ENCODE measurements at places on chromosomes 6 and 20.
A peak's percentile ranks its signal among the peaks of the same experiment; 100 is the strongest.

GRCh38 chr6:65064844-65065243 lies 642.2 kb downstream of the EYS start:
- peak; percentile 9 for DNase-seq

DNA sequence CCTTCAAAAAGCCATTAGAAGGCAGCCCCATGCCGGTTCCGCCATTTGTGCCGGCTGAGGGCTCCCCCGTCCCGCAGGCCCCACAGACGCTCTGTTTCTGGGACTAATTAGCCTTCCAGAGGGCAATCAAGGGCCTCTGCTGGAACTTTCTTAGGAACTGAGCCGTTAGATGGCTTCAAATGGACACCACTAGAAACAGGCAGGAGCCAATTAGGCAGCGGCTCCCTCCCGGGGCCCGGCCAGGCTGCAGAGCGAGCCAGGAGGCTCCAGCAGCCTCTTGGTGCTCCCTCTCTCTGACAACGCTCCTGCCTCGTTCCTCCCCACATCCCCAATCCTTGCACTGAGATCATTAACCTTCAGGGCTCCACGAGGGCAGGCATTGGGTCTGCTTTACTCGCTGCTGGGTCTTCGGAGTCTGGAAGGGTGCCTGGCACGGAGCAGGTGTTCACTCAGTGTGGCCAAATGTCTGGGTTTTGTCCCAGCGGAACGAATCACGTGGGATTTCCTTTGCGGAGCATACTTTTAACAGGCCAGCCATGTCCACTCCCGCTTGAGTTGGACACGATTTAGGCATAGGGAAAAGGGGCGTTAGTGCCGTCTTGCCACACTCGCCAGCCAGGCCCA lies 98.3 kb downstream of the TMEM242 start:
- DNase-seq, result no peak

DNA sequence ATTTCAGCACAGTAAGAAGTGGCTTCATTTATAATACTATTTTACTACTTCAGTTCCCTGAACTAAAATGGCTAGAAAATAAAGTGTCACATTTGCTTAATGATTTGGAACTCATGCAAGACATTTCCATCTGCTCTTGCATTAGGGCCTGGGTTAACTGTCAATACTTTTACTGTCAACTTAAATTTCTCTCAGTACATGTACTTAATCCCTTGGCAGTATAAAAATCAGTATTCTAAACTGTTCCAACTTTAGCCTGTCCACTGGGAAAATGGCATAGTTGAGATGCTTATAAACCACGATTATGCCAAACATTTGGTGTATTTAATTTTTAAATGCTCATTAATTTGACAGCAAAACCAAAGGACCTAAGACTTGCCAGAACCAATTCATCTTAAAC lies 154.5 kb downstream of the ASCC3 start:
- peak; percentile 93 for DNase-seq

- no peak for DNase-seq
These were observed 35.6 kb downstream of the PSMG4 start for GRCh38 chr6:3294396-3294795.

DNA sequence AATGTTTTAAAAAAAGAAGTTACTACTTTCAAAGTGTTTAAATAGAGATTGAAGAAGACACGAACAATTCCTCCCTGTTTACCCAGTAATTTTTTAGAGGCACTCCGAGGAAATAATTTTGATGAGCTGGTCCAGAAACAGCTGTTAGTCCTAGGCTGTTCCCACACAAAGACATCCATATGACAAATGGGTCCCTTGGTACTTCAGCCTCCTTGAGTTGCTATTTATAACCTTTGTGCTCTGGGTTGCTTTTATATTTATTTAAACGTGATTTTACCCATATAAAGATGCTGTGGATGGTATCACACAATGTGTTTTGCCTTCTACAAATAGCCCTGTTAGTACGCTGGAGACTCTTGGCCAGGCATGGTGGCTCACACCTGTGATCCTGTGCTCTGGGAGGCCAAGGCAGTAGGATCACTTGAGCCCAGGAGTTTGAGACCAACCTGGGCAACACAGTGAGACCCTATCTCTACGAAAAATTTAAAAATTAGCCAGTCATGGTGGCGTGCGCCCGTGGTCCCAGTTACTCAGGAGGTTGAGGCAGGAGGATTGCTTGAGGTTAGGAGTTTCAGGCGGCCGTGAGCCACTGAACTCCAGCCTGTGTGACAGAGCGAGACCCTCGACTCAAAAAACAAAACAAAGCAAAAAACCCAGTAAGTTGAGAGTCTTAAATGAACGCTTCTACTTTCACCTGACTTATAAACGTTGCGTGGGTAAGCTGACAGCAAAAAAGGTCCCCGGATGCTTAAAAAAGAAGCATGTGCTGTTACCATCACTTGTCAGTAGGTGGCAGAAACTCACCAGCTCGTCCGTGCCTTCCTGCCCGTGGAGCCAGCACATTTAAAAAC lies 56.9 kb upstream of the ARMH2 start:
- DNase-seq, result peak; percentile 29

- DNase-seq, result no peak
These were observed 1.4 kb downstream of the LAMP5 start for GRCh38 chr20:9515741-9516233.

- DNase-seq, result no peak
These were observed 173.7 kb upstream of the ZNF217 start for GRCh38 chr20:53767206-53767930.

- DNase-seq, result no peak
These were observed 3.7 kb downstream of the GRIK2 start for GRCh38 chr6:101397199-101397598.

- DNase-seq, result no peak
These were observed 3.3 kb downstream of the CEBPB start for GRCh38 chr20:50193836-50194421.

GRCh38 chr20:48162621-48163020 lies 377.3 kb upstream of the SULF2 start:
- no peak for DNase-seq

DNA sequence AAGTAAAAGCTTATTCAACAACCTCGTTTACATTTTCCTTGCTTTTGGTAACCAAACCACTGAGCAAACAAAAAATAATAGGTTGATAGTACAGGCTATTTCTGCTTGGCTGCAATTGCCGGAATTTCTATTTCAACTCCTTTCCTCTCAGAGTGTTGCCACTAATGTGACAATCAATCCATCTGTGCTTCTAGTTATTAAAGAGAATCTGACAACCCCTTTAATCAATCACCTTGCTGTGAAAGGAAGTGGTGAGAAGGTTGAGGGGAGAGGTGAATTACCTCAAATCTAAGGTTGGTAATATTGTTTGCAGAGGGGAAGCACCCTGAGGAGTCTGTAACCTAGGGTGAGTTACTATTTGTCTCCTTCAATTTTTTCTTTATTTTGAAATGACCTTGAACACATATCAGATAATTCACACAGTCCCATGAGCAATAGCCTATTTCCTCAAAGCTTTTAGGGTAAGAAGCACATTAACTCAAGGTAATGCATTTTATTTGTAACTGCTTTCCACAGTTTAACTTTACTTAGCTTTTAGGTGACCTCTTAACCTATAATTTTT lies 603.4 kb downstream of the MMUT start:
- DNase-seq, result no peak

- no peak for DNase-seq
These were observed 65.9 kb upstream of the DDR1 start for GRCh38 chr6:30818391-30818841.

DNA sequence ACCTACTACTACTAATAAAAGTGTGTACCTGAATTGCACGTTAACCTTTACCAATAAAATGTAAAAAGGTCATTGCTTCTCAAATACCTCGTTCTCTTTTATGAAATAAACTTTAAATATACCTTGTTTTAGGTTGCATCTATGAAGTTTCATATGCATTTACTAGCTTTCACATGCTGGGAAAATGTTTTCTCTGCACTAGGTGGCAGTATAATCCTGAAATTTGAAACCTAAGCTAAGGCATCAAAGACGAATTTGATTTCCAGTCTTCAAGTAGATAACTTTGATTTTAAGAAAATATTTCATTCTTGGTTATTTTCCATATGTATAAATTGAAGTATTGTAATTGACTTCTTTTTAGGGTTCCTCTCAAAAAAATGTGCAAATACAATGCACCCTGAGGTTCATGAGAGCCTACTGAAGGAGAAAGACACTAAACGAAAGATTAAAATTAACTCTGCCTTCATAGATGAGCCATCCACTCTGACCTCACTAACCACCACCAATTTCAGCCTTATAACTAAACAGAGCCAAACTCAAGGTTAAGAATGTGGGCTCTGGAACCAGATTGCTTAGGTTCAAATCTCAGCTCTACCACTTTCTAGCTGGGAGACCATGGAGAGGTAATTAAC lies 7.3 kb upstream of the COL9A1 start:
- DNase-seq, result peak; percentile 11

- DNase-seq, result no peak
These were observed 11.2 kb upstream of the MROH8 start for GRCh38 chr20:37190354-37191112.

- no peak for DNase-seq
These were observed 10.9 kb upstream of the SLC17A5 start for GRCh38 chr6:73664701-73665100.

DNA sequence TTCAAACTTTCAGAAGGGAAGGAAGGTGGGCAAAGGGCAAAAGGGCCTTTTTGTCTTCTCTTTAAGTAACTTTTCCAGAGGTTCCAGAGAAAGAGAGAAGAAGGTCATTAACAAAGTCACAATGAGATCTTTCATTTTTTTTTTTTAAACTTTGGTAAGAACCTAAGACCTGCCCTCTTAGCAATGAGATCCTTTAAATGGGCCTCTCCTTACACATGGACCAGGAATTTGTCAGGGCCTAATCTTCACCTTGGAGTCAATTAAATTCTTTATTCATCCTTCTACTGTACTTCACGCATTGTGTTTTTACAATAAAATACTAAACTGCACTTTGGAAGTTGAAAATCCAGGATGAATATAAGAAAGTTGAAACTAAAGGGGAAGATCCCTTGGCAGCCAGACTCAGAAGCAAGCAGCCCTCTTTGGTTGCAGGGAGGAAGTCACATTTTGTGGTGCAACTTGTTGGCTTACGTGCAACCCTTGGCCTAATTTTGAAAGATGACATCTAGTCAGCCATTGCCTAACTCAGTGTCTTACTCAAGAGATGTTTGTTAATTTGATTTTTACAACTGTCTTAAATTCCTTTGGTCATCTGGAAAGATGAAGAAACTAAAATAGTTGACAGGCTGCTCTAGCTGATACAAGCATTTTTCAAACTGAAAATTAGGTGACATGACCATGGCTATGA lies 11.9 kb upstream of the TMEM170B start:
- DNase-seq, result no peak

DNA sequence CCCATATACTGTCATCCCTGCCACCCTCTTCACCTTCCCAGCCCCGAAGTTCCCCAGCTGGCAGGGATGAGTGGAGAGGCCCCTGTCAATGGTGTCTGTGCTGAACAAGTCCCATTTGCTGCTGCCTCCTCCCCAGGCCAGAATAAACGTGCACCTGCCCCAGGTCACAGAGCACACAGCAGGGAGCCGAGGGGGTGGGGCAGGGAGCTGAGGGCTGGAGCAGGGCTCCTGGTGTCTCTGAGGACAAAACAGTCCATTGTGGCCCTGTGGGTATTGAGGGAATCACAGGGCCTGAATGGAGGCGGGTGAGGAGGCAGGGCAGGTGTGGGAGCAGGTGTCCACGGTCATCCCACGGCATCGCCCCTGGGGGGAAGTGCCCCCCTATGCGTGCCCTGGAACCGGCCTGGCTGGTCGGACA lies 55.8 kb downstream of the SNAI1 start:
- no peak for DNase-seq

DNA sequence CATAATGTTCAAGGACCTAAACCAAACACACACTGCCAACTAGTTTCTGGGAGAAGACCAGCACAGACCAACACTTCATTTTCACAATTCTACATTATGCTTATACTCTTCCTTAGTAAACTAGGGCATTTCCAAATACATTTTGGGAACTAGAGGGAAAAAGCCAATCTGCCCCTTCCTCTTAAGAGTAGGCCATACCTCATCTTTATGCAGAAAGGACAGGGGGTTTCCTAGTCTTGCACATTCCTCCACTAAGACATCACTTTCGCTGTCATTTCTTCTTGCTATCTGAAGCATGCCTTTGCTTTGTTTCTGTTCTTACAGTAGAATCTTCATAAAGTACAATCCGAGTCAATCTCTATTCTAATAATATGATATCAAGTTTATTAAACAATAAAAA lies 105.7 kb downstream of the SMLR1 start:
- DNase-seq, result no peak

DNA sequence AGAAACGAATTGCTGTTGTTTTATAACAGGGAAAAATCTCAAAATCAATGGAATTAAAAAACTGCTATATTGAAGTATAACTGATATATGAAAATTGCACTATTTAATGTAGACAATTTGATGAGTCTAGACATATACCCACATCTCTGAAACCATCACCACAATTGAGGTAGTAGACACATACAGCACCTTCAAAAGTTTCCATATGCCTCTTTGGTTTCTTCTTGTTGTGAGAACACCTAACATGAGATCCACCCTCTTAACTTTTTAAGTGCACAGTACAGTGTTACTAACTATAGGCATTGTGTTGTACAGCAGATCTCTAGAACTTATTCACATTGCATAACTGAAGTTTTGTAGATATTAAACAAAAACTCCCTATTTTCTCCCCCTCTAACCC lies 14.0 kb upstream of the SLC17A5 start:
- DNase-seq, result no peak

DNA sequence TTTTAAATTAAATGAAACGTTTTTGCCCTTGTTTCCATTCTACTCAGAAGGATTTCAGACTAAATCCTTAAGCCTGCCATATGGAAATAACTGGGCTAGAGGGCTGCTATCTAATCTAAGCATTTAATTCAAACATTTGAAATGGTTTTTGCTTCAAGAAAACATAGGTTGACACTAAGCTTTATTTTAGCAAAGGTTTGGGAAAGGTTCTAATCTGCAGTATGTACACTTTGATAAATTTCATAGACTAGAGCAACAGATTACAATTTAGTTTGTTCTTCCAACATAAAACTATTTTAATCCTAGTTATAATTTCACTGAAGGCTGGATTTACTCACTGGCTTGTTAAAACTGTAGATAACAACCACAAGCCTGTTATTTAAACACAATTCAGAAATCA lies 72.1 kb downstream of the TMEM200A start:
- no peak for DNase-seq

- no peak for DNase-seq
These were observed 22.9 kb upstream of the ESR1 start for GRCh38 chr6:151784441-151785214.

DNA sequence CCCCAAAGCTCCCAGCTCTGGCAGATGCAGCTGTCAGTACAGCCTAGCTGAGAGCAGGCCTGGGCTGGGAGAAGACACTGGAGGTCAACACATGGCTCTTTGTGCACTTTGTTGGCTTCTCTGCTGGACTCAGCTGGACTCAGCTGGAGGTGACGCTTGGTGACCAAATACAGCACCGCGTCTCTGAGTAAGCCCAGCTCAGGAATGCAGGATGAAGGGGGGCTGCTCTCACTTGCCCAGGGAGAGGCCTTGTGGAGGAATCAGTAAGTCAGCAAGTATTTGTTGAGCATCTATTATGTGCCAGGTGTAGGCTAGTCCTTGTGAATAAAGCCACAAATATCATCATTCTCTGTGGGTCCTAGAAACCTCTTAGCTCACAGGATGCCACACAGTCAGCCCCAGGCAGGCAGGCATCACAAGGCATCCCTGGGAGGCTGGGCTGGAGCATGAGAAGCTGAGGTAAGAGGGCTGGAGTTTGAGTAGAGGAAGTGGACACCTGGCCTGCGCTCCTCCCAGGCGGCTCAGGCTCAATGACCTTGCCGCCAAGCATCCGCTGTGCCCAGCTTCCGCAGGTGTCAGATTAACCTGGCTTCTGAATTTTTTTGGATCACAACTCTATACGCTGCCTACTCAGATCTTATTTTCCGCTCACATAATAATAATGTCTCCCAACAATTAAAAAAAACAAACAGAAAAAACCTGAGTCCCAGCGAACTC lies 95.4 kb downstream of the TMEM170B start:
- no peak for DNase-seq

- DNase-seq, result no peak
These were observed 11.9 kb downstream of the CPNE1 start for GRCh38 chr20:35652641-35653429.
